ENCODE measurements at places on chromosomes 11 and 22.

DNA sequence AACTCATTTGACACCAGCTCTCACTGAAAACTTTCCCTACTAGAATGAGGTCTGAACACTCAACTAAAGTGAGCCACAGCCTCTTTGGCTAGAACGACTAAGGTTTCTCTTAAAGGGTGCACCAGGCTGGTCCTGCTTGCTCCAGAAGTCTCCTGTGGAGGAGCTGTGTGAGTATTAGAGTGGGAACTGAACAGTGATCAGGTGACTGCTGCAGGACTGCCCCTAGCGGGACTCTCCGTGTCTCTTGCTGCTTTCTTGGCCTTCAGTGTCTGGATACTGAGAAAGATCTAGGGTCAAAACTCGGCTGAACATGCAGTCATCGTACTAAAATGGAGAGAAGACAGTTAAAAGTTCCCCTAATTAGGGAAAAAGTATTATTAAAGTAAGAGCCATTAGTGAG, 34.6 kb downstream of the FAM118A start:
- no peak for DNase-seq

- DNase-seq, result no peak
Measured at GRCh38 chr11:65489706-65490320, 9.0 kb upstream of the MALAT1 start.

DNA sequence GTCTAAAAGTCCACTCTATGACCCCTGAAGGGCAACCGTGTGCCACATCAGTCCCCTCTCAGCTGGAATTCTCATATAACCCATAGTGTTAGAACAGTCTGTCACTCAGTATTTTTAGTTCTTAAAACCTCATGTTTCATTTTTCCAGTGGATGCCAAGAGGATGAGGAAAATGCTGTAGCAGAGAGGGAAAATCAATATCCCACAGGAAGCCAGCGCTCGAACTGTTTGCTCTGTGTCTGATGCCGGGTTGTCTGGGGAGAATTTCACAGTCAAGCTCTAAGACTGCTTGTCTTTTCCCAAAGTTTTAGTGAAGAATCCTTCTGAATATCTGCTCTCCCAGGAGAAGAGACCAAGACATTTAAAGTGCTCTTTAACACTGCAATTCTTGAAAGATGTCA, 360.9 kb downstream of the OPCML start:
- no peak for DNase-seq

DNA sequence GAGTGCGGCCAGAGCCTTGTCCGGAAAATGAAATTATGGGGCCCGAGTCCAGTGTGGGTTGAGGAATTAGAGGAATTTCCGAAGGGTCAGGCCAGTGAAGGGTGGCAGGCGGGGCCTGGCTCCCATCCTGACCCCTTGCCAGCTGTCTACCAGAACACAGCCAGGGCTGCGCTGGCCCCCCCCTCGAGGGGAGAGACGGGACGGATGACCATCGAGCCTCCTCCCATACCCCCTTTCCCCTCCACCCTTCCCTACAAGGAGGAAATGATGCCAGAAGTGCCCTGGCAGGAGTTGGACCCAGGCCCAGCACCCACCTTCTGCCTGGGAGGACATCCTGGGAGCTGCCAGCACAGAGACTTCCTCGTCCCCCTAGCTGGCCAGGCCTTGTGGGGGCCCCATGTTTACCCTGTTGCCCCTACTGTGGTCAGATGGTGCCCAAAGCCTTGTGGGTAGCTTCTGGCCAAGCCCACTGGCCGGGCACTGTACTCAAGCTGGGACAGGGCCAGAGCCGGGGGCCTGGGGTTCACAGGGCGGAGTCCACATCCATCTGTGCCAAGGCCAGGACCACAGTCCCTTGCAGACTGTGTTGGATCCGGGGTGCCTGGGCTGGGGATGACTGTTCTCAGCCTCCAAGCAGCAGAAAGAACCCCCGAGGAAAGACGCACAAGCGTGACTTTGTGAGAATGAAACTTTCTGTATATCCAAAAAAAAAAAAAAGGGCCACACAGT, 20.8 kb downstream of the ARVCF start:
- DNase-seq, result no peak

- DNase-seq, result no peak
Measured at GRCh38 chr11:78414321-78415051, 3.1 kb downstream of the GAB2 start.

GRCh38 chr11:575313-575995, 816 bp upstream of the PHRF1 start:
- peak; percentile 74 for DNase-seq

DNA sequence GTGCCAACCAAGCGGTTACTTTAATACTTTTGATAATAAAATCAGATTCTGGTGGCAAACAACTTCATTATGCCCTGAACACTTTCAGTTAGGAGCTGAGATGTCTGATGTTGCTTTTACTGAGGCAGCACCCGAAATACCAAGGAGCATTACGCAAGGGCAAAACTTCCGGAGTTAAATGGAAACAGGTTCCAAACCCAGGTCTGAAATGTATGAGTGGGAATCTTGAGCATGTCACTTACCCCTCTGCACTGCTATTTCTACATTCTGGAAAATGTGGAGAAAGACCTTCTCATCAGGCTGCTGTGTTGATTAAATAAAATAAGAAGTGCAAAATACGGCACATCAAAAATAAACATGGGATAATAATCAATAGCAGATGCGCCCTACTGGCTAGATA, 315.1 kb downstream of the LARGE1 start:
- DNase-seq, result no peak

DNA sequence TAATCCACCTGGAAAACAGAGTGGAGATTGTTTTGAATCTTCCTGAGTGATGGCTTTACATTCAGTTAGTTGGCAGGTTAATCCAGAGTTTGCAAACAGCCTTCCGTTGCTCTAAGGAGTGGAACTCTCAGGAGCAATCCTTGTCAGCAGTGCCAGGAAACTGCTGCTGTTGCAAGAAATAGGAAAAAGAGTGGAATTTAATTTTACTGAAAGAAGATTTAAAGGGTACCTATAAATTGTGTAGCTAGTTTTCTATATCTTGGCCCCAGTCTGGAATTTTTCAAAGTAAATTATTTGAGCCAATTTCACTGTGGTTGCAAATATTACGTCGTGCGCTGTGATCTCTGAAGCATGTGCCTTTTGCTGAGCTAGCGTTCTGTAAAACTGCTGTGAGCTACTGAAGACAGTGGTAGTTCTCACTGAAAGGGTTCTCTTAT, 55.5 kb upstream of the SLC5A12 start:
- DNase-seq, result no peak

DNA sequence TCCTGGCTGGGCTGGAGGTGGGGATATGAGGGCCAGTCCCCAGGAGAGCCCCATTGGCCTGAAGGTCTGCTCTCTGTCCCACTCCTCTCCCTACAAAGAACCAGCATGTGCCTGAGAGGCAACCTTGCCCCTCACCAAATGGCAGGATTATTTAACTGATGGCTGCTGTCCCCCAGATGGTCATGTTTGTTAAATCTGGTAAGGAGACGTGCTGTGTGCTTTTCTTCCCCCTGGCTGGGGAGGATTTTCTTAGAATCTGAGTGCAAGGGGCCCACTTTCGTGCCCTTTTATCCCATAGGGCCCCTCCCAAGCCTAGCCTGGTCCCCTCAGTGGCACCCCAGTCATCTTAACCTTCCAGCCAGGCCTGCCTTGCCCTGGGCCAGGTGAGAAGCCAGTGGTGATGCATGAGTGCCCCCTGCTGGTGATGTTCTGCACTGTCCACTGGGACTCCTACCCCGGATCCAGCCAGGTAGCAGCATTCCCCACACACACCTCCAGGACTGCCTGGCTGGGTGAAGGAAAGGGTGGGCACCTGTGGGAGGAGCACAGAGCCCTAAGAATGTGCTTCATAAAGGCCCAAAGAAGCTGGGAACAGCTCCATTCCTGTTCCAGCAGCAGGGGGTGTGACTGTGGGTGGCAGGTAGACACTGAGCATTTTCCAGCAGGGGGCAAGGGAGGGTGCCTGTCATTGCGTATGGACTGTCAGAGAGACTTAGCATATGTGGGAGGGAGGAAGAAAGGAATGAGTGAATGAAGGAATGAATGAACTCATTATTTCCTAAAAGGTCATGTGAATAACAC, 28.9 kb downstream of the MFNG start:
- peak; percentile 94 for DNase-seq

GRCh38 chr11:10318527-10318802, 13.6 kb downstream of the ADM start:
- DNase-seq, result no peak

GRCh38 chr11:2800655-2801531, 84.7 kb downstream of the CDKN1C start:
- peak; percentile 6 for DNase-seq

GRCh38 chr22:49689255-49689770, 138.4 kb downstream of the BRD1 start:
- no peak for DNase-seq

- DNase-seq, result no peak
Measured at GRCh38 chr11:73783483-73784020, 4.1 kb upstream of the MRPL48 start.

- no peak for DNase-seq
Measured at GRCh38 chr11:90341986-90342385, 119.1 kb upstream of the CHORDC1 start.

DNA sequence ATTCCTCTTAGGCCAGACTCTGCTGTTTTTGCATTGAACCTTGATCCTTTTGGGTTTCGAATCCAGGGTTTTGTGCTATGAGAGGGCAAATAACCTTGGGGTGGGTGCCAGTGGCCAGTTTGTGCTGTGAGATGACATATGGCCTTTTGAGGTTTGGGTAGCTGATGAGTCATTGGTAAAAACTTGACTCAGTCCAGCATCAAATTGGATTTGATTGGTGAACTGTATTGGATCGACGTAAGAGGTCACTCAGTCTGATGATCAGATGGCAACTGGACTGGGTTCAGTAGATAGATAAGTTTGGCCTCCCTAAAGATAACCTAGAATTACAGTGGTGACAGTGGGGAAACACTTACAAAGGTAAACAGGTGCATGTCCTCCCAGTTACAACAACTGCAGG, 41.0 kb upstream of the XKR3 start:
- DNase-seq, result no peak

GRCh38 chr11:132685174-132685611, 847.1 kb downstream of the OPCML start:
- DNase-seq, result no peak

DNA sequence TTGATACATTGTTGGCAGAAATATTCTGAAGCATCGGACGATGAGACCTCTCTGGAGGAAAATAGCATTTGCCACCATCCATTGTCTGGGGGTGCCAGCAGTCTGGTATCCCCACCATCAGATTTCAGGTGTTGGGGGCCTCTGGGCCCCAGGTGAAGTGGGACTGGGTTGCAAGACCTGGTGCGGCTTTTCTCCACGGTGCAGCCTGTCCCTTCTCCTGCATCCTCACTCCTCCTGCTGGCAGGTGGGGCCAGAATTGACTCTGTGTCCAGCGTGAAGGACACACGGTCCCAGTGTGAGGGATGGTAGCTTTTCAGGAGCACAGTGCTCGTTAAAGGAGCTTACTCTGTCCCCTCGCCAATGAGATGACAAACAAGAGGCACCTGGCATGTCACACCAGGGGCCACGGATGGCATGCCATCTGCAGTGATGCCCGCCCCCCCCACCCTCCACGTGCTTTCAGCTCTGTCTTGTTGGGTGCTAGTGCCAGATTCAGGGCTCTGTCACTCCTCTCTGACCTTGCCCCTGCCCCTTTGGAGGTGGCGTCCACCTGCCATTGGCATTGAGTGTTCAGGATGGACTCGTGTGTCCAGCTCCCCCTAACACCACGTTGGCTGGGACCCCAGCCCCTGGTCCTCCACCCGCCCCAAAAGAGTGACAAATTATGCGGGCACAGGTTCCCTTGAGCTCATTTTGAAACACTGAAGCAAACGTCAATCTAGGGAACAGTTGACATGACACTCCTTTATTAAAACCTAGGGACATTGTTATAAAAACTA, 62.4 kb downstream of the PARVG start:
- no peak for DNase-seq

- no peak for DNase-seq
Measured at GRCh38 chr22:23827351-23827995, 11.3 kb downstream of the DERL3 start.

GRCh38 chr11:132520199-132520598, 1012.1 kb downstream of the OPCML start:
- no peak for DNase-seq

All from WTC11 (cell line).